ENCODE measurements at places on chromosomes 2 and 18.

DNA sequence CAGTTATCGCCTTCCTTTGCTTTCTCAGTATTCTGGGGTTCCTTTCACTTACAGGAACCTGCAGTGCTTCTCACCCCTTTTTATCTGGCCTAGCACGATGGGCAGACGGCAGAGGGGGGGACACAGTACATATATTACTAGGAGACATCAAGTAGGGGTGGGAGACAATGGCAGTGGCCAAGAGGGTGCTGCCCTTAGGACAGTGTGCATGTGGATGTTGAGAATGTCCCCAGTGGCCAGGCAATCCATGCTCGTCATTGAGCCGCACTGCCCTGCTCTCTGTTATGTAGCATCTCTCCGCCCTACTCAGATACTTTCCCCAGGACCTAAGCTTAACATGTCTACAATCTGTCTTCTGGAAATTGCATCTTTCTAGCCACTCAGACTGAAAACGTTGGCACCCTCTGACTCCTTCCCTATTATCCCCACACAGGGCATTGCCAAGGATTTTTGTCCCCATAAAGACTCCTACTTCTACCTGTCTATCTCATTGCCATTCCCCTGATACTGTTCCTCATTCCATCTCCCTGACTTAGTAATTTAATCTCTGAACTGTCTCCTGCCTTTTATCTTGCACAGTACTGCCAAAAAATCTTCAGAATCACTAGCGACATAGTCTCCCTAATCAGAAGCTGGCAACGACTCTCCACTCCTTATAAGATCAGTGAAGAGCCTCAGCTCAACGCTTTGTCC lies 6.6 kb downstream of the DSG2 start:
- no peak for DNase-seq

DNA sequence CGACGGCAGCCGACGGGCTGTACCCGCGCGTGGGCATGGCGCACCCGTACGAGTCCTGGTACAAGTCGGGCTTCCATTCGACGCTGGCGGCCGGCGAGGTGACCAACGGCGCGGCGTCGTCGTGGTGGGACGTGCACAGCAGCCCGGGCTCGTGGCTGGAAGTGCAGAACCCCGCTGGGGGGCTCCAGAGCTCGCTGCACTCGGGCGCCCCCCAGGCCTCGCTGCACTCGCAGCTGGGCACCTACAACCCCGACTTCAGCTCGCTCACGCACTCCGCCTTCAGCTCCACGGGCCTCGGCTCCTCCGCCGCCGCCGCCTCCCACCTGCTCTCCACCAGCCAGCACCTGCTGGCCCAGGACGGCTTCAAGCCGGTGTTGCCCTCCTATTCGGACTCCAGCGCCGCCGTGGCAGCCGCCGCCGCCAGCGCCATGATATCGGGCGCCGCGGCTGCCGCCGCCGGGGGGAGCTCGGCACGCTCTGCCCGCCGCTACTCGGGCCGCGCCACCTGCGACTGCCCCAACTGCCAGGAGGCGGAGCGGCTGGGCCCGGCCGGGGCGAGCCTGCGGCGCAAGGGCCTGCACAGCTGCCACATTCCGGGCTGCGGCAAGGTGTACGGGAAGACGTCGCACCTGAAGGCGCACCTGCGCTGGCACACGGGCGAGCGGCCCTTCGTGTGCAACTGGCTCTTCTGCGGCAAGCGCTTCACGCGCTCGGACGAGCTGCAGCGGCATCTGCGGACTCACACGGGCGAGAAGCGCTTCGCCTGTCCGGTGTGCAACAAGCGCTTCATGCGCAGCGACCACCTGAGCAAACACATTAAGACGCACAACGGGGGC lies 2.0 kb downstream of the SP9 start:
- DNase-seq, result no peak

DNA sequence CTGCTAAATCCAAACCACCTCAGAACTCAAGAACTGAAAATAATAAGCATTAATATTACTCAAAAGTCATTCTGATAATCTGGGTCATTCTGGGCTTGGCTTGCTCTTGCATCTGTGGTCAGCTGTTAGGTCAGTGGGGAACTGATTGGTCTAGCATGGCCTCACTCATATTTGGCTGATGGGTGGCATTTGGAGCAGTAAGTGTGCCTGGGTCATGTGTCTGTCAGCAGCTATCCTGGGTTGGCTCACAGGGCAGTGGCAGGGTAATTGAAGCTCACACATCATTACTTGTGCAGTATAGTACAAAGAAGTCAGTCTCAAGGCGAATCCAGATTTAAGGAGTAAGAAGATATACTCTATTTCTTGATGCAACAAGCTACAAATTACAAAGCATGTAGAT lies 9.6 kb downstream of the RPL37A start:
- no peak for DNase-seq

GRCh38 chr18:69795791-69796190 lies 151.9 kb downstream of the CD226 start:
- peak; percentile 20 for DNase-seq

DNA sequence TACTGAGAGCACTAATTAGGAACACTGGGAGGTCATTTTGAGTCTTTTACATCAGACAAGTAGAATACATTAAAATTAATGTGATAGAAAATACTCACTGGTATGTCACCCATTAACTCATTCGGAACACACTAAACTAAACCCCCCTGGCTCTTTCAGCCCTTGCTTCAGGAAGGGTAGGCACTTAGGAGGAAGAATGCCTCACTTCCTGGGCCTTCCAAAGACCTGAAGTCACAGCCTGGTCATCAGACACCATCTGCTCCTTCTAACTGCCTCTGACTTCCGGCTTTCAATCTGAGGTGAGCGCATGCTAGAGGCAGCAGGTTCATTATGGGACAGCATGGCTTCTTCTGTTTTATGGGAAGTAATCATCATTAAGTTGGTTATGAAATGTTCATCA lies 451.4 kb downstream of the PID1 start:
- DNase-seq, result no peak

- no peak for DNase-seq
Measured at GRCh38 chr2:69428981-69429380, 8.3 kb downstream of the NFU1 start.

DNA sequence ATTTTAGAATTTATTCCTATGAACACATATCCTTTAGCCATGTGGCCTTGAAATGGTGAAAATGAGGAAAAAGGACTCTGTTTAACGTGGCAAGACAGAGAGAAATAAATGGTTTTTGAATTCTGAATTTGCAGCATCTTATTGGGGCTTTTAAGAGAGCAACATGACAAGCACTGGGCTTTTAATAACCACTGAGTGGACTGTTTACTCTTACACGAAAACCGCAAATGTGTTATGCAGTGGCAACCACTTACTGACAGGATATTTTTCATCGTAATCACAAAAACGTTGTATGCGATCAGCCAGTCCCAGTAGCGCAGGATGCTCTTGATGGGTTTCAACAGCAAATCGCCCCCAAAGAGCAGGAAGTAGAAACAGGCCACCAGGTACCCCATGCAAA lies 226.6 kb downstream of the NAPG start:
- DNase-seq, result no peak

GRCh38 chr18:47895565-47896250 lies 34.8 kb downstream of the SMAD2 start:
- DNase-seq, result no peak

GRCh38 chr2:95289253-95289652 lies 7.9 kb upstream of the KCNIP3 start:
- no peak for DNase-seq

DNA sequence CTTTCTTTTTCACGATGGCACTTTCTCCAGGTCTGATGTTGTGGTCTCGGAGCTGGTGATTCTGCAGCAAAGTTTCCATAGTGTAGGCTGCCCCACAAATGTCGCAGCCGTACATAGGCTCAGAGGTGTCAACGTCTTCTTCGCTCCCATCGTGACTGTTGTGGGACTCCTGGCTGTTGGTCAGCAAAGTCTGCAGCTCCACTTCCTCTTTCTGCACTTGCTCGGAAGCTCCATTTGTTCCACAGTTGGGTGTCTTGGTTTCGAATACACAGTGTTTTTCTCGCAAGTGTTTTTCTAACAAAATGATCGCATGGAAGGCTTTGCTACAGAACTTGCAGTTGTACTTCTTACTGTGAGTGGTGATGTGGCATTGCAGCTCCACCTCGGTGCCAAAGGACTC lies 126.8 kb downstream of the ZNF521 start:
- no peak for DNase-seq

DNA sequence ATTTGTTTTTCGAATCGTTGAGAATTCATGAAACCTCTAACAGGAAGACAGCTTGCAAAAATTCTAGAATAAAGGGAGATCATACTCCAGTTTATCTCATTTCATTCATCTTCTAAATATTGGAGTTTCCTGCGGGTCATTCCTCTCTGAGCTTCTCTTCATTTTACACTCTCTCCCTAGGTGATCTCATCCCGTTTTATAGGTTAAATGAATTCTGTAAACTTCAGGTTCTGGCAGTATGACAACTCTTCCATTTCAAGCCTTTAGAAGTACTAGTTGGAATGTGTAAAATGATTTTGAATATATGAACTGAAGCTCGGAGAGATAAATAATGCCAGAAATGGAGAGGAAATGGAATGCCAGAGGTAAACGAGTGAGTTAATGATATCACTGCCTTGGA lies 312.4 kb downstream of the METTL4 start:
- DNase-seq, result no peak

DNA sequence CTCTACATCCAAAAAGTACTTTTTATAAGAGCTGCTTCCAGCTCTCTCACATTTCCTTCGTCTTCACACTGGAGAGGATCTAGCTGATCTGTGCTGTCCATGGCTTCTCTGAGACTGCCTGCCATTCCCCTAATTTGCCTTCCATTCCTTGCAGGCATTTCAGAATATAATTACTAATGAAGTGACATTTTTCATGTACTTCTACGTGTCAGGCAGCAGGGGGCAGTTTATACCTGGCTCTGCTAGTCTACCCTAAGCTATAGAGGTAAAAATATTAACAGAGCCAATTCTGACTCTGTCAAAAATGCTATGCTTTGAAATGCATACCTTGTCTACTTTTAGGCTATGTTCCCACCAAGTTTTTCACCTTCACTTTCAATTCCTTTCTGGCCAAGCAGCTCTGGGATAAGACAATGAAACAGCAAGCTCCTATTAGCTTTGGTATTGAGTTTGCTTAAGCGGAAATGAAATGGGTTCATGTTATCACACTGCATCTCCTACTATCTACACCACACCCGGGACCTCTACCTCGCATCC lies 81.9 kb downstream of the MEP1B start:
- DNase-seq, result peak; percentile 62

- DNase-seq, result no peak
Measured at GRCh38 chr2:118050386-118050785, 36.5 kb upstream of the CCDC93 start.

GRCh38 chr2:157831573-157832315 lies 44.4 kb downstream of the ACVR1 start:
- DNase-seq, result no peak

- no peak for DNase-seq
Measured at GRCh38 chr2:236012155-236012554, 156.0 kb downstream of the GBX2 start.

DNA sequence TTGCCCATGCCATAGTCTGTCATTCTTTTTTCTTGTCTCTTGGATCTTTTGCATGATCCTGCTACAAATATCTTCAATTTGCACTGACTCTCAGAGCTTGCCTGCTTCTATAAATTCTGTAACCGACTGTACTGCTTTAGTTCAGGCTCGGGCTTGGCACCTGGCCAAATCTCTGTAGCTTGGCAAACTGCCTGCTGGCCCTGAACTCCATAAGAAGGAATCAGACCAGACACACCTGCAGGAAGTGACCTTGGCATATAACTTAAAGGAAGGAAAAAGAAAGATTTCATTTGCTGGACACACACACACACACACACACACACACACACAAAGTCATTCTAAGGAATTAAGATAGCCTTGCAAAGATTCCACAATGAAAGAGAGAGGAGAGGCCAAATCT lies 291.2 kb upstream of the DDX18 start:
- no peak for DNase-seq

- DNase-seq, result peak; percentile 74
Measured at GRCh38 chr2:62467475-62468321, 38.3 kb downstream of the TMEM17 start.

- no peak for DNase-seq
Measured at GRCh38 chr2:62844311-62845090, 139.0 kb downstream of the EHBP1 start.

- DNase-seq, result no peak
Measured at GRCh38 chr18:2916184-2916583, 69.4 kb downstream of the EMILIN2 start.

DNA sequence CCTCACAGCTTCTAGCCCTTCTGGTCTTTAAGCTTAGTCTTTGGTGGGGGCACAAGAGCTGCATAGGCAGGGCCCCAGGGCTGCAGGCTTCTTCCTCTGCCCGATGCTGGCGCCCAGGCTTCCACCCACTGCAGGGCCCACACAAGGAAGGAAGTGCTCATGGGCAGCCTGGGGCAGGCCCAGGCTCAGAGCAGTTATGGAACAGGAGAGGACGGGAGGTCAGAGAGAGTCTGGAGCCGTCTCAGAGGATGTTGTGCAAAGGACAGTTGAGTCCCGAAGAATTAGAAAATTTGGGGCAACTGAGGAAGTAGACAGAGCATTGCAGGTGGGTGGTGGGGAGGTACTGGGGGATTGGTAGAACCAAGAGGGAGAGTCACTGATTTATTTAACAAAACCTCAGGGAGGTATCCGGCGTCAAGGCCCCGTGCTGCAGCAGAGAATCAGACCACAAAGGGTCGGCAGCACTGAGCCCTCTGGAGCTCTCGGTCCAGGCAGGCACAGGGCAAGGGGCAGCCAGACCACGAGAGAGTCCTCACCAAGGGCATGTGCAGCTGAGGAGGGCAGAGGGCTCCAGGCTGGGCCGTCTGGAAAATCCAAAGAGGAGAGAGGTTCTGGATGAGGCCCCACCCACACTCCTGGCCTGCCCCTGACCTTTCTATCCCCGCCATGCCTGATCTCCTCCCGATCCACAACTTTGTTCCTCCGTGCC lies 110.8 kb upstream of the GLI2 start:
- DNase-seq, result no peak

DNA sequence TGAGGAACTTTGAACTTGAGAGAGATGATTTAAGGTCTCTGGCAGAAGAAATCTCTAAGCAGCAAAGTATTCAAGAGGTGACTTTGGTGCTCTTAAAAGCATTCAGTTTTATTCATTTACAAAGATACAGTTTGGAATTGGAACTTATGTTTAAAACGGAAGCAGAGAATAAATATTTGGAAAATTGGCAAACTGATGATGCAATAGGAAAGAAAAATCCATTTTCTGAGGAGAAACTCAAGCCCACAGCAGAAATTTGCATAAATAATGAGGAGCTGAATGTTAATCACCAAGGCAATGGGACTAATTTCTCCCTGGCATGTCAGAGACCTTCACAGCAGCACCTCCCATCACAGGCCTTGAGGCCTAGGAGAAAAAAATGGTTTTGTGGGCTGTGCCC lies 1022.5 kb upstream of the CHAC2 start:
- no peak for DNase-seq

GRCh38 chr18:42028247-42028832 lies 73.3 kb downstream of the PIK3C3 start:
- peak; percentile 45 for DNase-seq

GRCh38 chr18:49002045-49002444 lies 51.3 kb upstream of the SMAD7 start:
- DNase-seq, result no peak

DNA sequence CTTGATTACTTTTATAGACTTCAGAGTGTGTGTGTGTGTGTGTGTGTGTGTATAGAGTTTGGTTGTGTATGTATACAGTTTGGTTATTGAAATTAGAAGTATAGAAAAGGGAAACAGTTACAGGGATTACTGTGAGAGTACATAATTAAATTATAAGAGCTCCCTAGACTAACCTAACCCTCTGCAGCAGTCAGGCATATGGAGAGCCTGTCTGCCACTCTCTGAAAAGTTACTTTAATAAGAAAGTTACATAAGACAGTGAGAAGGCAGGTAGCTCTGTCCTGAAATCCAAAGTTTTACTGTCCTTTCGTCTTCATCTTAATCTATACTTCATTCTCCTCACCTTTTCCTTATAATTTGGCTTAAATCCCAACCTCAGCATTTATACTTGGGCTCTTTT lies 71.5 kb upstream of the EPB41L5 start:
- no peak for DNase-seq
